ENCODE measurements at places on chromosomes 1 and 21.
A peak's percentile ranks its signal among the peaks of the same experiment; 100 is the strongest.

DNA sequence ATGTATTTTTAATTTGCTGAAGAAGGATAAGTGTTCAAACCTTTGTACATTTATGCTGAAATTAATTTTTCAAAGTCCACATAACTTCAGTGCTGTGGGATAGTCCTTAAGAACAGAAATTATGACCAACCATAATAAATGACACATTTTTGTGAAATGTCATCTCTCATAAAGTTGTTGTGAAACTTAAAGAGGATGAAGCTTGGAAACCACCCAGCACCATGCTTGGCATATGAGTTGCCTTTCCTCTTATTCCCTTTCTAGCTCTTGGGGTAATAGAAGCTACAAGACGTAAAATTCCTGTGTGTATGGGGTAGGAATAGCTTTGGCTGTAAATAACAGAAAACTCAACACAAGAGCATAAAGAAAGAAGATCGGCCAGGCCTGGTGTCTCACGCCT is 18.9 kb upstream of the USP24 start:
- H3K4me1 ChIP-seq = peaks cover 2% of the 10 kb centered on the region
- H3K27ac ChIP-seq = no peak overlapping the region
- H3K27me3 ChIP-seq = no peaks in the 10 kb centered on the region
- H3K4me3 ChIP-seq = no peak overlapping the region

DNA sequence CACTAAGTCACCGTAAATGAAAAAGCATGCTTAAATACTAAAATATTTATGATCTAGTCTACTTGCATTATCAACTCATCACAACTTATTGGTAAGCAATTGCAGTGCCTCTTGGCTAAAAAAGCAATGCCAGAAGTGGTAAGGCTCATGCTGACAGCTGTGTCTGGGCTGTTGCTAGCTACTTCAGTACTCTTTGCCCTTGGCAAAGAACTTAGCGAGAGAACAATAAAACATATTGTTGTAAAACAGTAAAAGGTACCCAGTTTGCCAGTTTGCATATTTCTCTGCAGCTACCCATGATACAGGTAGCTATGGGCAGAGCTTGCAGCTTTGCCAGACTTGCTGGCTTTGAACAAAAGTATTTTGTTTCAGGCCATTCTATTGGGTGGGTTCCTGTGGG is 73.1 kb downstream of the ATP6V1G3 start:
- no peak overlapping the region for H3K27ac ChIP-seq
- no peaks in the 10 kb centered on the region for H3K27me3 ChIP-seq
- H3K4me1 ChIP-seq = no peaks in the 10 kb centered on the region
- no peak overlapping the region for H3K4me3 ChIP-seq
- DNase-seq = no peak

- no peak for DNase-seq
- H3K36me3 ChIP-seq = no peaks in the 10 kb centered on the region
- peaks cover 14% of the 10 kb centered on the region for H3K27me3 ChIP-seq
- peaks cover 16% of the 10 kb centered on the region for H3K4me1 ChIP-seq
- peak overlapping the region; percentile 73 for H3K4me3 ChIP-seq
These were observed 149.2 kb downstream of the PPIAL4G start for GRCh38 chr1:148333875-148334338.

DNA sequence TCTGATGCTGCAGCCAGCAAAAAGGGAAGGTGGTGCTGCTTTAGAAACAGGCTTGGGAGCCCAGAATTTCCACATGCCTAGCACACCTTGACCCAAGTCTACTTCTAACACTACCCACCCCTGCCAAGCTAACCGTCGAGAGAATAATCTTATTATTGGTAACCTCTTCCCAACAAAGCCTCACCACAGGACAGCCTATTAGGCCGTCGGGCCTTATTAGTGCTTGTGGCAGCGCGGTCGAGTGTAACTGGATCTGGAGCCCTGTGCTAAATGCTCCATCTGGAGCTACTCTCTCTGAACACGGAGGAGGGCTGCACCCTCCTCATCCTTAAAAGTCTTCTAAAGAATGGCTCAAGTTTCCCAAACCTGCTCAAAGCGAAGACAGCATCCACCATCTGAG is 165.5 kb upstream of the NFIA start:
- H3K27me3 ChIP-seq = no peaks in the 10 kb centered on the region
- H3K27ac ChIP-seq = no peak overlapping the region
- no peaks in the 10 kb centered on the region for H3K36me3 ChIP-seq
- no peak for DNase-seq
- no peak overlapping the region for H3K4me3 ChIP-seq

- no peak overlapping the region for H3K27ac ChIP-seq
- no peaks in the 10 kb centered on the region for H3K4me1 ChIP-seq
- no peak for DNase-seq
- no peaks in the 10 kb centered on the region for H3K27me3 ChIP-seq
- H3K36me3 ChIP-seq = peaks cover 15% of the 10 kb centered on the region
- H3K4me3 ChIP-seq = no peak overlapping the region
These were observed 152.8 kb downstream of the PPP1R12B start for GRCh38 chr1:202501281-202501680.

DNA sequence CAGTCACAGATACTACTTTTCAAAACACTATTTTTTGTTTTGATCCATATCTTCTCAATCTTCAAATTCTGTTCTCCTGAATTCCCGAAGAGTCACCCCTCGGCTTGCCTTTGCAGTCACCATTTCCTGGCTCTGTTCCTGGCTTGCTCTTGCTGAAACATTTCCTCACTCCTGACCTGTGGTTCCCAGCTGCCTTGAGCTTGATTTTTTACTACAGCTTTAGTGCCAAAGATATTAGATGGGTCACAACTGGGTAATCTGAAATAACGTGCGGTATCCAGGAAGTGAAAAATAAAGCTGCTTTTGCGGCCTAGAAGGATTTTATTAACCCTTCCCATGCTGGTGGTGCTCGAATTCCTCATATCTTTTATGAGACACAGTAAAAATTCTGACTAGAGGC is 318.8 kb downstream of the PCP4 start:
- no peak overlapping the region for H3K4me3 ChIP-seq
- no peak overlapping the region for H3K27ac ChIP-seq
- DNase-seq = no peak
- no peaks in the 10 kb centered on the region for H3K27me3 ChIP-seq

GRCh38 chr1:200905411-200906052 is 10.8 kb downstream of the INAVA start:
- no peak overlapping the region for H3K4me3 ChIP-seq
- no peaks in the 10 kb centered on the region for H3K36me3 ChIP-seq
- peaks cover 25% of the 10 kb centered on the region for H3K4me1 ChIP-seq
- H3K27me3 ChIP-seq = no peaks in the 10 kb centered on the region

DNA sequence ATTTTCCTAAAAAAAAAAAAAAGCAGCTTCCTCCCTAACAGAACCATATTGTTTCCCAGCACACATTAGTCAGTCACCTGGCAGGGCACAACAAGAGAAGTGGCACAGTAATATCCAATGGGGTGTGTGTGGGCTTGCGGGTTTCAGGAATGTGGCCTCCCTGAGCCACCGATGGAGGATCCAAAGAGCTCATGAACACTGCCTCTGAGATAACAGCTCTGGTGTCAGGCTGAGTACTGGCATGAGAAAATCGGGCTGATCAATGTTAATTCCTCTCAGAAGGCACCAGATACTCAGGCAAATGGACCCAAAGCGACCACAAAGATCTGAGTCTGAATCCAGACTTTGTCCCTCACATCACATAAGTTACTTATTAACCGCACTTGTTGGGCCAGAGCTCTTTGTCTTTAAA is 2.2 kb upstream of the LYPD8 start:
- no peak overlapping the region for H3K27ac ChIP-seq
- no peak for DNase-seq
- no peaks in the 10 kb centered on the region for H3K4me1 ChIP-seq
- H3K36me3 ChIP-seq = no peaks in the 10 kb centered on the region
- H3K4me3 ChIP-seq = no peak overlapping the region
- peaks cover 3% of the 10 kb centered on the region for H3K27me3 ChIP-seq

DNA sequence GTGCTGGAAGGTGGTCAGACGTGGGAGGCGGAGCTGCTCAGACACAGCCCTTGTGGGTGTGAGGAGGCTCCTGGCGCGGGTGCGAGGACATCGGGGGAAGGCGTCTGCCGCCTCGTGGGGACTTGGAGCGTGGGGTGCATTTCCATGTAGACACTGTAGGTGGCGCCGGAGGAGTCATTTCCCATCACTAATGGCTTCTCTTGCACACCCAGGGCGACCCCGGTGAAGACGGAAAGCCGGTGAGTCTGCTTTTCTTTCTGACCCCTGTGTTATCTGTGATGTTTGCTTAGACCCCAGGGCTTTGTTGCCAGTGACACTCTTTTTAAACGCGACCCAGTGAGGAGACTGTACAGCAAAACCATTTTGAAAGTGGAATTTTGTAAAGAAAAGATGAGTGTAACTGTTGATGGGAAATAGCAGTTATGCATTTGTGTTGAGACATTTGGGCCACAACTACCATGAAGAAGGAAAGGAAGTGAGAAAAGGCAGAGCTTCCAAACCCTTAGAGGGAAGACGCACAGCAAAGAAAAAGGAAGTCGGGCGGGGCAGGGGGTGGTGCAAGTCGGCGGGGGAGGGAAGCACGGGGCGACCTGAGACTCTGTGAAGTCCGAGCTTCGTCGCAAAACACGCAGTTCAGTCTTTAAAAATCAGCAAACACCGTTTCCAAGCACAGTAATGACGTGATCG is 64.0 kb downstream of the SLC19A1 start:
- H3K27ac ChIP-seq = peak overlapping the region; percentile 89
- H3K27me3 ChIP-seq = no peaks in the 10 kb centered on the region

DNA sequence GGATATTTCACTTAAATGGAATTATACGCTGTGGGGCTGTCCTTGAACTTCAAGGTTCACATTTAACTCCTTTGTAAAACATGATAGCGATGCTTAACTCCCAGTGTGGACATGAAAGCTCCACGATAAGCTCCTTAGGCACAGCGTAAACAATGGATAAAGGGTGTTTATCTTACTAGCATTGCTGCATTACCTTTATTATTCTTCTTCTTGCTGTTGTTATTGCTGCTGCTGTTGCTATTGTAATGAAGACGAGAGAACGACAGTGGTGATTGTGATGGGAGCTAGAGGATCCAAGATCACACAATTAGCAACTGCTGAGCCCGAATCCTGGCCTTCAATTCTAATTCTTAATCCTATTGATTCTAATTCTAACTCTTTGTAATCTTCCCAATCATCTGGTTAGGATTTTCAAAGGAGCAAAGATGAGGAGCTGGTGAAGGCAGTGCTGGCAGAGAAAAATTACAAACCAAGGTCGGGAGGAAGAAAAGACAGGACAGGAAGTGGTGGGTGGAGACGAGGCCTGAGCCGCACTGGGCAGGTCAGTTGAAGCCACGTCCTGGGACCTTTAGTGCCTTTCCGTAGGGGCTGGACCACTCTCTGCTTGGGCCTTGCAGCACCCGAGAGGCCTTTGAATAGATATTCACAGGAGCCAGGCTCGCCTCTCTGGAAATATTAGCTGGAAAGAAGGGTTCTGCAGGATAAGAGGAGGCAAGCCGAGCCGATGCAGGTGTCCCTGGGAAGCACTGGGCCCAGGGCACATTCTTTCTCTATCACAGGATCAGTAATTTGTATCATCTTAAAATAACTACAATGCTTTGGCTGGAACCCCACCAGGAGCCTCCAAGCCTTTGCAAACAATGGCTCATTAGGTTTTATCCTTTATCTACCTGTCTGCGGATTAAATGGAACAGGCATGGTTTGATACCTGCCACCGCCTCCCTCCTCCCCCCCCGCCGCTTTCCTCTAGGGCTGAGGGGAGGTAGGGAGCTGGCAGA is 571.6 kb downstream of the AJAP1 start:
- no peak overlapping the region for H3K27ac ChIP-seq
- H3K27me3 ChIP-seq = peaks cover 2% of the 10 kb centered on the region
- no peak for DNase-seq
- no peaks in the 10 kb centered on the region for H3K36me3 ChIP-seq
- H3K4me3 ChIP-seq = no peak overlapping the region
- no peaks in the 10 kb centered on the region for H3K4me1 ChIP-seq

DNA sequence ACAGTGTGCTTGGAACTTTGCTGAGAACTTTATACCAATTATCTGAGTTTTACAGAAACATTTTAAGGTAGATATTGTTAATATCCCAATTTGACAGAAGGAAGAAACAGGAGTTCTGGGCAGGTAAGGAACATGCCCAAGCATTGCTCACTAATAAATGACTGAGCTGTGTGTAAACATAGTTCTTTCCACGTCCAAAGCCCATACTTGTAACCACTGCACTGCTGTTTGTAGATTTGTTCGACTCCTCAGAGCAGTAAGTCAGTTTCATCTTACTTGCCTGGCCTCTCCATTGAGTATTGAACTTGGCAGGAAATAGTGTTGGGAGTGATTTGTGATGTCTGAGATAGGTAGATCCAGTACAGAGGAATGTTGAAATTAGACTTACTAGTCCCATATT is 335.1 kb downstream of the KIF26B start:
- H3K36me3 ChIP-seq = no peaks in the 10 kb centered on the region
- H3K27me3 ChIP-seq = no peaks in the 10 kb centered on the region
- no peak overlapping the region for H3K4me3 ChIP-seq
- H3K27ac ChIP-seq = no peak overlapping the region

DNA sequence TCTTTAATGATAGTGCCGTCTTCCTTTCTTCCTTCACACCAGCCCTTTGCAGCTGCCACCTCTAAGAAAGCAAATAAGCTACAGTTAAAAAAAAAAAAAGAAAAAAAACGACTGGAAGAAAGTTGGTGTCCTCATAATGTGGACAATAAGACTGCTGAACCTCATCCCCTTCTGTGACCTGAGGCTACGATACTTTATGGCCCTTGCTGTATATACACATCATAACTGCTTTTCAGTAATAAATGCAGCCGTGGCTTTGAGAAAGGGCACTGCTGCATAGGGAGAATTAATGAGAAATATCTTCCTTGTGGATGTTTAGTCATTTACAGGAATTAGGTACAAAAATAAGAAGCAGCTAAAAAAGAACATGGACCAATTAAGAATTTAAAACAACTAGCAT is 333.8 kb upstream of the ADGRL2 start:
- DNase-seq = no peak
- no peaks in the 10 kb centered on the region for H3K27me3 ChIP-seq
- H3K36me3 ChIP-seq = no peaks in the 10 kb centered on the region
- H3K27ac ChIP-seq = no peak overlapping the region
